Vagina (tissue), 2 donors: ENCODE measurements at places on chromosomes 1 and 21.
A peak's percentile ranks its signal among the peaks of the same experiment; 100 is the strongest.

DNA sequence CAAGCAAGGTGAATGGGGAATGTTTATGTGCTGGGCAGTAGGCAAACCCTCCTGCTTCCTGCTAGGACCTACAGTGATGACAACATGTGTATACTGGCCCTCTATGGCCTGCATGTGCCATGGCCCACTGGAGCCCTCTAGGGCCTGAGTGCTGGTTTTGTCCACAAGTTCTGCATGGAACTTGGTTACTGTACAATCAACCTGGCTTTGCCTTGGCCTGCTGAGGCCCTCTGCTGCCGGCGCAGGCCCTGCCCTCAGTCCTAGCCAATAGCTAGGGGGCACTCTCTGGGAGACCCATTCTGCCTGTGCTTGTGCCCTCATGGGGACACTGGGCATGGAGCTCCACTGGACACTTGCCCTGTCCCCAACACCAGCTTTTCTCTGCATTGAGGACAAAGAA lies 138.6 kb upstream of the NGF start:
- peak; percentile 82 for DNase-seq

DNA sequence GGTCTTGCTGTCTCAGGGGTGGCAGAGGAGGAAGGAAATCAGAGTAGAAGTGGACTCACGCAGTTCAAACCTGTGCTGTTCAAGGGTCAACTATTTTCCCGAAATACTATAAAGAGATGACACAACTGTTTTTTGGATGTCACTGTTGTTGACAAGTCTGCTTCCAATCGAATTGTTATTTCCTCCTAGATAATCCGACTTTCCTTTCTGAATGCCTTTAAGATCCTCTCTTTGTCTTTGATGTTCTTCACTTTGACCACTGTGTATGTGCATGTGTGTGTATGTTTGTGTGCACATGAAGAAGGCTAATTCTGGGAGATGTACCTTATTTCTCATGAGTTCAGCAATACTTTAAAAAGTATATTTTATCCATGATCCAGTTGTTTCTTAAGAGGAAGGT lies 21.6 kb downstream of the PADI4 start:
- no peak for DNase-seq

DNA sequence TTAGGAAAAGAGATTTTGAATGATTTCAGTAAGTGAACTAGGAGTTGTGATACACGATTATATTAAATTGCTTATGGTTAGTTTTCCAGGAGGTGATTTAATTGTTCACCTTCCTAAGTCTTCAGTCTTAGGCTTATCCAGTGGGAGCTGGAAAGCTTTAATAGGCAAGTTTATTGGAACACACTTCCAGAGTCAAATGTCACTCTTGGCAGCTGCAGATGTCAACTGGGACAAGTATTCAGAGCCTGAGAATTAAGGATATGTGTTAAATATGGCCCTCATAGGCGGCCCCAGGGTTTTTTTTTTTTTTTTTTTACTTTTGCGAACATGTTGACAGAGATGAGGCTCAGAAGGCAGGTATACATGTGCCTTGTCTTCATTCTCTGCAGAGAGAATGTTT lies 29.2 kb downstream of the UCK2 start:
- DNase-seq, result no peak

GRCh38 chr1:232894436-232894835 lies 56.0 kb upstream of the NTPCR start:
- DNase-seq, result no peak

DNA sequence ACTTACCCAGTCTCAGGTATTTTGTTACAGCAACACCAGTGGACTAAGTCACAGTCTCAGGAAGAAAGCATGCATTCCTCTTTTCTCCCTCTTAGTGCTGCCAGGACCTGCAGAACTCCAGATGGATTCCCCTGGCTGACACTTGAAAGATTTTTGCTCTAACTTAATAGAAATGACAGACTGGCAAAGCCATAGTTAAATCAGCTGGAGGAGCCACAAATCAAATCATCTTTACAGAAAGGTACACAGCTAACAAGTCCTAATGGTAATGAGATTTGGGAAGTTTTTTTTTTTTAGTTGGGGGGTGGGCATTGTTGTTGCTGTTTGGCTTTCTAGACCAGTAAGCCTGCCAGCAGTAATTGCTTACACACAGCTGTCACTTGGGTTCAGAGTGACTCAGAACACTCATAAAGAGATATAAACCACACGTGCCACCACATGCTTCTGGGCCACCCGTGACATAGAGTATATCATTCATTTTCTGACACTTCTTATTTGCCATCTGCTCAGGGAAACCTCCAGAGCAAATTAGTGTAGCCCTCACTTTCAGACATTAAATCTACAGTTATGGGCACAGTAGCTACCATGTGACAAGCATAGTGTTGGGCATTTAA lies 72.4 kb downstream of the FH start:
- DNase-seq, result no peak

- no peak for DNase-seq
Observed at GRCh38 chr1:18200918-18201317, 93.3 kb downstream of the IGSF21 start.
